ENCODE measurements at places on chromosomes 6 and 20. TPM values are rescaled to one million over a fixed set of nuclear protein-coding genes. Genes with fewer than 3 reads are reported as not detected.

Gene MATN4
- total RNA-seq: 0.13 TPM

Gene IL17A
- total RNA-seq: not detected

Gene ADGRB3
- total RNA-seq: 3.9 TPM

- DNase-seq: no peak
Measured at GRCh38 chr6:139390447-139390846, 16.0 kb upstream of the CITED2 start.

DNA sequence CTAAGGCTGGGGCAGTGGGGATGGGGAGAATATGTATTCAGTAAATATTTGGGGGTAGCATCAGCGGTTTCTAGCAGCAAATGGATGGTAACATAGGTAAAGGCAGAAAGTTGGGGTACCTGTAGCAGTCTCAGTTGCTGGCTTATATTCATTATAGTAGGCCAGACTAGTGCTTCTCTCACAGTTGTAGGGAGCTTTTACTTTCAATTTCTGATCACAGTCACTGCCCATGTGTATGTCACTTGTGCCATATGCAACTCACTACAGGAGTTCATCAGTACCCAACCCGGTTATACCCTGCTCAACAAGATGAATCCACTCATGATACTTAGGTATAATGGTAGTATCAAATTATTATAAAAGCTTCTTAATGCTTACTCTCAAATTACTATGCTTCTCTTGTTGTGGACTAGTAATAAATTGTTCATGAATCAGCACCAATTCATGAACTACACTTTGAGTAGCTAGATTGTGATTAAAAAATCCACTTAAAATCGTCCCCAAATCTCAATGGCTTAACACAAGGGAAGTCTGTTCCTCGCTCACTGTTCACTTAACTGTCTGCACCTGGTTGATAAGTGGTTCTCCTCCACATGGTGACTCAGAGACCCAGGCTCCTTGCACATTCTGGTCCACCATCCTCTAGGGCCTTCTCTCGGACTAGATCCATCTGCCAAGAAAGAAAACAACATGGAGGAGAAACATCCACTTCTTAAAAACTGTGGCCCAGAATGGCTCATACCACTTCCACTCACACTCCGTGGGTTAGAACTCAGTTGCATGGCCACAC, 31.3 kb upstream of the MYLIP start:
- DNase-seq: peak; percentile 78

DNA sequence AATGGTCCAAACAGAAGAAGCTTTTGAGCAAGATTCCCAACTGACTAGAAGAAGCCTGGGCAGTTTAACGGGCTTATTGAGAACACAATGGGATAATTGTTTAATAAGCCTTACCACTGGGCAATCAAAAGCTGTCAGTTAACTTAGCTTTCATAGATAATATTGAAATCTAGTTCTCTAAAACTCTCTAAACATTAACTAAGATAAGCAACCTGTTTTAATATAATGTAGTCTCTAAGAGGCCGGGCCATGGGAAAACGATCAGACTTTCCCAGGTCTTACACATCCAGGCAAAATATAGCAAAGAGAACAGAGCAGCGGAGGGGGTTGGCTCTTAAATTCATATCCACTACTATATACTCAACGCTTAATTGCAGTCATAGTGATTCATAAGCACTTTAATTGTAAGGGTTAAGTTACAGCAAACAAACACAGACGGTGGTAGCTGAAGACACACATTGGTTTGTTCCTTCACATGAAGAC, 128.0 kb upstream of the FAM83B start:
- no peak for DNase-seq

All from K562 (cell line).